ENCODE measurements at places on chromosomes 1 and 21.
A peak's percentile ranks its signal among the peaks of the same experiment; 100 is the strongest.

GRCh38 chr21:30044447-30045064 is 104.8 kb upstream of the GRIK1 start:
- DNase-seq, result no peak

GRCh38 chr1:18307329-18307898 is 173.3 kb upstream of the KLHDC7A start:
- no peak for DNase-seq

DNA sequence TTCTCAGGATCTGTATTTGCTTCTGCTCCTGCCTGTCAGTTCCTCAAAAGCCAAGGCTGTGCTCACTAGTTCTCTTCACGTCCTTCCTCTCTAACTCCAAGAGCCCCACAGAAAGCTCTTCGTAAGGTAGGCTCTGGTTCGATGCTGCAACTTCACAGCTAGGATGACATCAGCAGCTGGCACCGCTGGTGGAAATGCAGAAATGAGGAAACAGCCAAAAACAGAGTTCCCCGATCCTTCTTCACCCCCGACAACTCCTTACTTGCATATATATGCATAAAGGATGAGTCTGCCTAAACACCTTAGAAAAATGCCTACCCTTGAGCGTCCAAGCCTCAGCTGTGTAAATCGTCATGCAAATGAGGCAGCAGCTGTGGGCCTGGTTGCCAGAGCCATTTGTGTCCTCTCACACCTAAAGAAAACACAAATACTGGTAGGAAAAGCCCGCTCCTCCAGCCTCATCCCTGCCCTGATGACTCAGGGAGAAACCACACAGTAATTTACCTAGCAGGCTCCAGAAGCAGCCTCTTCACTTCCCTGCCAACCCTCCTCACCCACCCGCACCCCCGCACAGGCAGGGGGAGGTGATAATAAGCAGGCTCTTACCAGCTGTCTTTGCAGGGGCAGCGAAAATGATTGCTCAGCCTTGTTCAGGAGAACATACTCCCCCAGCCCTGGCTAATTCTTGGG is 28.2 kb downstream of the BATF3 start:
- DNase-seq, result peak; percentile 25

DNA sequence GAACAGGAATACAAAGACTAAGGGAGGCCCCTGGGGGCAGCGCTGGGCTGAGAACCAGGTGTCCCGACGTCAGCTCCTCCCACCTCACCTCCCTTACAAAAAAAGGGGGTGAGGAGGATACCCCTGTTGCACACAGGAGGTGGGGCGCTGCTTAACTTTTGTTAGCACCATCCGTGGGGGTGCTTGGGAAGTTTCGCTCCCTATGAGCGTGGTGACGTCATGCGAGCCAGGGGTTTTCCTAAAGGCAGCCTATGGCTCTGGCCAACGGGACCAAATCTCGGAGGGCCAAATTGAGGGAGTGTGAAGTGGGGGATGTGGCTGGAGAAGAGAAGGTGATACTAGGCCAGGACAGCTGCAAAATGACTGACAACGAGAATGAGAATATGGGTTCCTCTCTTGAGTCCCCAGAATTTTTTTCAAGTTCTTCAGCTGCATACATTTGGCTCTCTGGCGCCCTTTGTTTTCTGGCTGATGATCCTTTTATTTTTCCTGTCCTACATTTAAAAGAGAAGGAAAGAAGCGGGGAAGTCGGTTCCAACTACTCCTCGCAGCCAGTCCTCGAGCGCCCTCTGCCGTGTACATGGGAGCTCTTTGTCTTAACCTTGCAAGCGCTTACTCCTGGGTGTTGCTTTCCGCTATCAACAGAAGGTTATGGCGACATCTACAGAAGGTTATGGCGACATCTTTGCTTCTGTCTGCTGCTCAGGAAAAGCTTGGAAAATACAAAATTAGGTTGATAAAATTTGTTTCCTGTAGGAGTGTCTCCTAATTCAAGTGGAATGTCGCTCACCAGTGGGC is 48.0 kb upstream of the ZC3H11B start:
- DNase-seq, result no peak

DNA sequence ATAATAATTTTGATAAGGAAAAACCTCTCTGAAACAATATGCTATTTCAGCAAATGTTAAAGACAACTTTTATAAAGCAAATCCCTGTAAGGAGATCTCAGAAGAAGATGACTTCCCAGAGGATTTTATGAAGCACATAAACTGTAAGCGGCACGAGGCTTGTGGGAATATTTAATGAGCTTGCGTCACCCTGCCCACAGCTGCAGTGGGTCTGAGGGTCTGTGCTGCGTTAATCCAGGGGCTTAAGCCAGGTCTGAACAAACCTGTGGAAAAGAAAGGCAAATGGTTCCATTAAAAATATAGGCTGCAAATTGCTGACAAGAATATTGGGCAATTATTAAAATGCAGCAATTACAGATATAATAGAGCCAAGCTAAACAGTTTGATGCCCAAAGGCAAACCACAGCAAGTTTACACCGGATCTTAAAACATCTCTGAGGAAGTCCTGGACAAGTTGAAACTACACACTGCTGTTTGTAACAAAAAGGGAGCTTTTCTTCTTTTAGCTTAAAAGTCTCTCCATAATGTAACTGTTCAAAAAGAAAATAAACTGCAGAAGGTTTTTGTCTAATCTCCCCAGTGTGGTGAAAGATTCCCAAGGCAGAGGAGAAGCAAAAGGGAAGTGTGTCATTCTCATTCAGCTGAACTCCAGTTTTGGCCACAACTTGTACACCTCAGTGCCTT is 21.8 kb downstream of the TGFBR3 start:
- no peak for DNase-seq

- DNase-seq, result no peak
Observed at GRCh38 chr1:154857441-154858215, 12.5 kb downstream of the KCNN3 start.

DNA sequence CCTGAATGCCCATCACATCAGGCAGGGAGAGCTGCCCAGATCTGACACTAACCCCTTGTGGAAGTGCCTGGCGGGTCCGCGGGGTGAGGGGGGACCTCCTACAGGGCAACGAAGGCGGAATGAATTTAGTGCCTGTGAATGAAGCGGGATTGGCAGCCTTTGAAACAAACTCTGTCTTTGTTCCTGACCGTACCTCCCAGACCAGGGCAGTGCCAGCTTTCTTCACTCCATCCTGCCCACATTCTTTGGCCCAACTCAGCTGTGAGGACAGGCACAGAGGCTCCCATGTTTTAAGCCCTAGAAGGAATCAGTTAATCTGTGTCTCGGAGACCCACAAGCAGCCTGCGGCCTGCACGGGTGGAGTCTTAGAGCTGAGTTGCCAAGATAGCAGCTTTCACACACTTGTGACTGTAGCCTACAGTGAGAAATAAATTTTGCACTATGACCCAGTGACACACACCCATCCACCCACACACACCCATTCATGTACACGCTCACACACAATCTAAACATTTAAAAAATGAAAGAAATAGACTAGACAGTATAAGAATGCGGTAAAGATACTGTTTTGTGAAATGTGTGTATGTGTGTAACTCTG is 60.1 kb upstream of the USP24 start:
- no peak for DNase-seq

GRCh38 chr21:40020651-40021050 is 153.4 kb downstream of the PCP4 start:
- DNase-seq, result no peak

GRCh38 chr21:31974454-31974985 is 101.7 kb downstream of the HUNK start:
- DNase-seq, result peak; percentile 31

- DNase-seq, result no peak
Observed at GRCh38 chr1:209822706-209823105, 5.1 kb upstream of the UTP25 start.

GRCh38 chr21:41802684-41803083 is 35.8 kb upstream of the RIPK4 start:
- no peak for DNase-seq

DNA sequence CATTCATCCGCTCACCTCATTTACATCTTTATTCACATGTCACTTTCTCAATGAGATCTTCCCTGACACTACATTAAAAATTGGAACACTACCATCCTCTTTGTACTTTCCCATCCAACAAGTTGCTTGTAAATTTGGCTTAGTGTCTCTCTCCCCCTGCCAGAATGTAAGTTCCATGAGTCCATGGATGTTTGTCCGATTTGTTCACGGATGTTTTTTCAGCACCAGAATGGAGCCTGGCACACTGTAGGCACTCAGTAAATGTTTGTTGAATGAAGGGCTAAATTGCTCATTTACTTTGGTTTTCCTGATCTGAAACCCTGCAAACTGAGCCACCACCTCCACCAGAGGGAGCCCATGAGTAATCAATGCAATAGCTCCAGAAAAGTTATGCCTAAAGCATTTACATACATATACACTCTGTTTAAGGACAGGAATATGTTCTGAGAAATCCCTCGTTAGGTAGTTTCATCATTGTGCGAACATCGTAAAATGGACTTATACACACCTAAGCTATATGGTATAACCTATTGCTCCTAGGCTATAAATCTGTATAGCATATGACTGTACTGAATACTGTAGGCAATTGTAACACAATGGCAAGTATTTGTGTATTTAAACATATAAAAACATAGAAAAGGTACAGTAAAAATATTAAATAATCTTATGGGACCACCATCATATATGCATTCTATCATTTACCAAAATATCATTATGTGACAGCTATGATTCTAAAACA is 2.8 kb upstream of the EYA3 start:
- DNase-seq, result peak; percentile 82

DNA sequence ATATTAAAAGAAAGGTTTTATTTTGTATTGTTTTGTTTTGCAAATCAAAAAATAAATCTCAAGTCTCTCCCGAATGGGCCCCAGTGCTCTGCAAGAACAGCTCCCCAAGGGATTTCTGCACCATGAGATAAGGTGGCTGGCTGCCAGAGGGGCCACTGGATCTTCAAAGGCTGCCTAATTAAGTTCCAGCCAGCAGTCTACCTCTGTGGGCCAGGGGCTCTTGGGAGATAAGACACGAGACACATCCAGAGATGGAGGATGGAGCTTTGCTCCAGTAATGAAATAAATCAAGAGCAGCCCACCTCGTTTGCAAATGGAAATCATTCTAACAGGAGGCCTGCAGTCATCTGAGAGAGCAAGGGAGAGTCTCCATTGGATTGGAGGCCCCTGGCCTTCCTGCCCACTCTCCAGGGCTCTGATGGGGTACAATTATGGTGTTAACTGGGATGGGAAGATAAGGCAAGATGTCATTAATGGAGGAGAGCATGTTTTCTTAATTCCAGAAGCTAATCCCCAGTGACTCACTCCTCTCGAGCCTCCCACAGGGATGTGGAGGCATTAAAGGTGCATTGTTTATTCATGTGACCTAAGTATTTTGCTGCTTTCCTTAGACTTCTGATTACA is 155.2 kb upstream of the KAZN start:
- DNase-seq, result no peak

DNA sequence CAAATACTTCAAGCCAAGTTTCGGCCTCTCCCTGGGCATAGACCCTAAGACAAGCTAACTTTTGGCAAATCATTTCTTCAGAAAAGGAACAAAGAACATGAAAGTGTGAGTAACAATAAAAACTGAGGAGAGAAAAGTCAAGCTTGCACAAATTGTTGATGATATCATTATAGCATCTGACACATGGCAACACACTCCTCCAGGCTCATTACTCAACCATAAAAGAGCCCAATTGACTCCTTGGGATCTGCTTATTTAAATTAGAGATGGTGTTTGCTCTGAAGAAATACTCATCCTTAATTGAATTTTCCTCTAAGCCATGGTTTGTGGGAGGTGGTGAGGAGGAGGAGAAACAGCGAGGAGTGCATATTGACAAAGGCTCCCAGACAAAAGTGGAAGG is 54.5 kb downstream of the TNFSF4 start:
- no peak for DNase-seq

DNA sequence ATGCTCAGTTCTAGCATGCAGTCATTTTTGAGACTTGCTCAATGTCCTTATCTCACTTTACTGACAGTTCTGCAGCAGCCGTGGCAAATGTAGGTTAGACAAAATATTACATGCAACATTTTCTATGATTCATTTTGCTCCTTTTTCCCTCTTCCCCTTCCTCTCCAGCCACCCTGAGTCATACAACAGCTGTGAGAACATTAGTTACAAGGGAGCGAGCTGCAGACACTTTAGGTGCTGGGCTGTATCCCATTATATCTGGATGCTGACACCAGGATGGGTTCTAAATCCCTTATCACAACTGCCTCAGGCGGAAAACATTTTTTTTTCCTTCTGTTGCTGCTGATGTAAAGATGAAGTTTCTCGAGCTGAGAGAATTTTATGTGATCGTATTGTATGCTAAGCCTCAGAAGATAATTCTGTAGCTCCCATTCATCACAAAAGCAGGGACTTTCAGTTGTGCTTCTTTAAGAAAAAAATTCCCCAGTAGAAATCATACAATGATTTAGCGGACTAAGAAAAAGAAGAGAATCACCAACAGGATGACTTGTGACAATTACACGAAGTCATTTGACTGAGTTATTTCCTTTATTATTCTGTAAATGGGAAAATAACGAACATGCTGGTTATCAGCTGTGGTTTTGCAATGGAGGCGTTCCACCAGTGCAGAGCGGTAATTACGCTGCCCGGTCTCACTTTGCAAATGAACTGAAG is 345.0 kb downstream of the DISC1 start:
- DNase-seq, result no peak

- no peak for DNase-seq
Observed at GRCh38 chr1:3590139-3590763, 21.1 kb downstream of the MEGF6 start.

DNA sequence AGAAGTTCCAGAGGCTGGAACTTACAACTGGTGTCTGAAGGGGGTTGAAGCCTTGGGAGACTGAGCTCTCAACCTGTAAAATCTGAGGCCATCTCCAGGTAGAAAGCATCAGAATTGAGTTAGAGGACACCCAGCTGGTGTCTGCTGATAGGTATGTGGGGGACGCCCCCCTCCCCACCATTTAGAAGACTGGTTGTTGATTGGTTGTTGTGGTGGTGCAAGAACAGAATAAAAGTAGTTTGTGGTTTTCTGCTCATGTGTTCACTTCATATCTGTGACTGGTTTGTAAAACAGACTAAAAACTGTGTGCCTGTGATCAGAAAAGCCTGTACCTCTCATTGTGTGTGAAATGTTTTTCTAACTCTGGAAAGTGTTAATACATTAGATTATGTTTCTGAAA is 33.2 kb upstream of the PDE4B start:
- DNase-seq, result no peak

DNA sequence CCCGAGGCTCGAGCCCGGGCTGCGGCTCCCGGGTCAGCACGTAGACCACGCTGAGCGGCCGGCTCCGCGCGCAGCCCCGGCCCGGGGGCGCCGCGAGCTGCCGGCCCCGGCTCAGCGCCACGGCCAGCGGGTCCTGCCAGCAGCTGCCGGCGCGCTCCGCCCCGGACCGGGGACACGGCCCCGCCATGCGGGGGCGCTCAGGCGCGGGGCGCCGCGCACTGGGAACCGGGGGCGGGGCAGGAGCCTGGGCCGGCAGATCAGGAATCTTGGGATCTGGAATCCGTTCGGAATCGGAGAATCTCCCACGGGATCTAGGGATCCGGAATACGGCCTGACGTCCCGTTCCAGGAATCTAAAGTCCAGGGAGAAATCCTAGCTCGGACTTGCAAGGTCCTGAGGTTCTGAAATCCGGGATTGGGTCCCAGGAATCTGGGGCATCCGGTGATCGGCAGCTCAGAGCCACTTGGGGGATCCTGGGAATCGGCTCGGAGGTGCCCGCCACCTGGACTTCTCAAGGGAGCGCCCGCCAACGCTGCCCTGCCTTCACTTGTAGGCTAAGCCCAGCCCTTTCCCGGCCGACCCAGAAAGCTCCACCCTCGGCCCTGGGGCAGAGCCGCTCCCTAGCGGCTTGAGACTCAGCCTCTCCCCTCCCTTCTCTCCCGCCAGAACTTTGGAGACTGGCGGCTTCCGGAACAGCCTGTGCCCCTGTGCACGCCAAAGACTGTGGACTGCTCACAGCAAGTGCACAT is at the start of gene MAP3K6:
Gene MAP3K6, minus strand, starts transcription at position 551 of the 749 bp plus-strand sequence. Its CDS starts 364 bp downstream, at position 187.
- peak; percentile 70 for DNase-seq

GRCh38 chr1:65214340-65215027 is 66.5 kb downstream of the AK4 start:
- no peak for DNase-seq

All from activated T-cell treated with anti-CD3 and anti-CD28 coated beads, Interleukin-2, amount 50 U/mL, for 24 hours (primary cell).